ENCODE measurements at places on chromosomes 1 and 21.
A peak's percentile ranks its signal among the peaks of the same experiment; 100 is the strongest.

GRCh38 chr1:64846573-64847430 lies 101.9 kb downstream of the RAVER2 start:
- no peak for DNase-seq

GRCh38 chr1:12416744-12417143 lies 186.9 kb downstream of the VPS13D start:
- DNase-seq: no peak

DNA sequence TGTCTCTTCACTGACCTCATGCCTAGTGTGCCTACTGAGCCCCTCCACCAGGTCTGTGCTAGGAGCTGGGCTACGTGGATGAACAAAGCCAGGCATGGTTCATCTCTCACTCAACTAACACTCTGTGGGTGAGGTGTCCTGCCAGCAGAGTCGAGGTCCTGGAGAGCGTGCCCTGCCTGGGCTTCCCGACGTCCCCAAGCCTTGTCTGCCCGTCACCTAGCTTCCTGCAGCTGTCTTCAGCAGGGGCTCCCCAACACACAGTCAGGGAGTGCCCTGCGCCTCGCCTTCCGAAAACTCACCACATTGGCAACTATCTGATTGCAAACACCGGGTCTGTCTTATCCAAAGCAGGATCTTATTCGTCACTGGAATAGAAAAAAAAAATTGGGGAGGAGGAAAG lies 167.5 kb upstream of the ZC3H12A start:
- no peak for DNase-seq

GRCh38 chr1:153397051-153397923 lies 6.4 kb upstream of the S100A8 start:
- no peak for DNase-seq

GRCh38 chr1:204368996-204369726 lies 9.4 kb upstream of the PLEKHA6 start:
- no peak for DNase-seq

DNA sequence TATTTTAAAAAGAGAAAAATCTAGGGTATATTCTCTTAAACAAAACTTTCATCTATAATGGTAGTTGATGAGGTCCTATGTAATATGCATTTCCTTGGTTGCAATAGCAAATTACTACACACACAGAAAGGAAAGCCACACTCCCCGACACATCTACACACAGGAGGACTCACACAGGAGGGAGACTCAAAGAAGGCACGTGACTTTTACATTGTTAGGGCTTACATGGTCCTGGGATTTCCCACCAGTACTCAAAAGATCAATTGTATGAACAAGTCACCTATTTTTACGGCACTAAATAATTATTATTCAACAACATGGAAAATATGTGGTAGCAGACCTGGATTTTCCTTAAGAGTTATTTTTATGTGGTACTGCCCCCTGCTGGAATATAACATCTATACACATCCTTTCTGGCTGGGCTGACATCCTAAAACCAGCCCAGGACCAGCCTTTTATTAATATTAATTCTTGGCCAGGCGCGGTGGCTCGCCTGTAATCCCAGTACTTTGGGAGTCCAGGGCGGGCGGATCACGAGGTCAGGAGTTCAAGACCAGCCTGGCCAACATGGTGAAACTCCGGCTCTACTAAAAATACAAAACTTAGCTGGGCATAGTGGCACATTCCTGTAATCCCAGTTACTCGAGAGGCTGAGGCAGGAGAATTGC lies 33.9 kb upstream of the LGALS8 start:
- peak; percentile 32 for DNase-seq

DNA sequence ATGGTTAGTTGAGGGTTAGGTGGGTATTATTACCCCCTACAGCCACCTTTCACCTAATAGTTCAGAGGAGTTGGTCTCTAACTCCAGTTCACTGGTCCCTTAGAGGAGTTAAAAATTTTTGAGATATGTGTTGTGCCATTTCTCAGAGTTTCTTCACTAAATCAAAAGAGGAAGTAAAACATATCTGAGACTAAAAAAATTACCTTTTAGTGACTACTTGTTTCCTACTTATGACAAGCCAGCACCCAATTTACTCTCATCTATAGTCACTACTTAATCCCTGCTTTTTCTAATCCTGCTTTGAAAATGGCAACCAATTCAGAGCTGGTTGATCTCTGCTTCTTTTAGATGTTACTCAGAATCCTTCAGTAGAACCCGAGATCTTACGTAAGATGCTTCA lies 1316.8 kb upstream of the B3GALT2 start:
- no peak for DNase-seq

DNA sequence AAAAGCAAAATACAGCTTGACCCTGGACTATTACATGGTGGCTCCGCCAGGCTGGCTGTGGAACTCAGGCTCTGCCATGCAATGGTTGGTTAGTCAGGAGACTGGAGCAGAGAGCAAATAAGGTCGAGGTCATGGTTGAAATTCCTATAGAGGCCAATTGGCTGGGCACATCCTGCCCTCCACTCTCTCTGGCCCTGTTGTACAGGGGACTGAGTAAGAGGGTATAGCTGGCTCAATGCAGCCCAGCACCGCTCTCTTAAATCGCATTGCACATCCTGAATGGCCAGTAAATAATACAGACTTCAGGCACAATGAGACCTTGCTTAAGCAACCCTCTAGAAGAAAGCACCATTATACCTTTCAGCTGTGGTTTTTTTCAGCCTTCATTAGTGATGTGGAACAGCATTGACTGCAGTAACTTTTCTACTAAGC lies 59.3 kb upstream of the PPP2R5A start:
- DNase-seq: no peak

DNA sequence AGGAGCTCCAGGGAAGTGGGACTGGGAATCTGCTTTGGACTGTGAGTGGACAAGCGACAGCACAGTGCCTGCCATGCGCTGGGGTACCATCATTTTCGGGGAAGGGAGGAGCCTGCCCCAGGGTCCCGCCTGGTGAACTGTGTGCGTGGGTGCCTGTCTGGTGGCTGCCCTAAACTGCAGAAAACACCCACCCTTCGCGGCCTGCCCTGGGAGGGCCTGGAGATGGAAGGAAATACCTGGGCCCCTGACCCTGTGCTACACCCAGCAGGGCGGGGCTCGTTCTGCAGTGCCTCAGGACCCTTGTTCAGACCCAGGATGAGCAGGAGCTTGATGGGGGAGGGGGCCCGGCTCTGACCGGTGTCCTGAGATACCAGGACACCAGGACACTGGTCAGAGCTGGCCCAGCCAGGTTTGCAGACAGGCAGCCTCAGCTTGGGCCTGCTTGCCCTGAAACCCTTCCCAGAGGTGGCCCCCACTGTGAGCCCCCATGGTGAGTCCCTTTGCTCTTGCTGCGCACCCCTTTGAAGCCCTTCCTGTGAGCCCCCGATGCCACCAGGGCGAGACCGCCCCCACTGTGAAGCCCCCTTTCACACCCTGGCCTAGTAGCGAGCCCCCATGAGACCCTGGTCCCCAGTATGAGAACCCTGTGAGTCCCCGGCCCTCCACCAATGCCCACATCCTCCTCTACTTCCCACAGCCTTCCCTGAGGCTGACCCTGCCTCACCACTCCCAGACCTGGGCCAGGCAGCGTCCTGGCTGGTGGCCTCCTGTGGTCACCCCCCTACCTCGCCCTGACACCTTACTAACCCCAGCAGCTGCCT lies 2.6 kb downstream of the GJC2 start:
- no peak for DNase-seq

DNA sequence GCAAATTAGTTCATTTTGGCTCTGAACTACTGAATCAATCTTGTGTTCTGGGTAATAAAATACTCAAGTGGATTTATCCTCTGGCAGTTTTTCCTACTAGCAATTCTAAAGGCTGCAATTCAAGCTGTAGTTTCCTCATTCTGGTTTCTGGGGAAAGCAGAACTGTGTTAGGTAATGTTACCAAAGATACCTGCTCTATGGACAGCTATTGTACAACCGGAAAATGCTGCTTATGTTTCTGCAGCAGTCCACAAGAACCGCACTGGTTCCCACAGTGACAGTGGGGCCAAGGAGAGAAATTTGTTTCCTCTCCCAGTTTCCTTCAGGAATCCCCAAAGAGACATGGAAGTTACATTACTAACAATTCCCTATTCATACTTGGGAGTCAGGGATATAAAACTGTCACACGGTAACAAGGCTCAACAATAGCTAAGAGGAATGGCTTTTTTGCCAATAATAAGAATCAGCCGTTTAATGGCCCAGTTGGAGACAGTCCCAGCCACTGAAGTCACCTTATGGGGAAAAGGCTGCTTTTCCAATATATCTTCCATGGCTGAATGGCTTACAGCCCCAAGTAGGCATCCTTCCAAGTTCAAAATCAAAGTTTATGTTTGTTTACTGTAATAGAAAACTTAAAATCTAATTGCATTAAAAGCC lies 52.6 kb downstream of the PCNX2 start:
- peak; percentile 50 for DNase-seq

- DNase-seq: no peak
Measured at GRCh38 chr1:197619008-197619640, 156.2 kb downstream of the DENND1B start.

DNA sequence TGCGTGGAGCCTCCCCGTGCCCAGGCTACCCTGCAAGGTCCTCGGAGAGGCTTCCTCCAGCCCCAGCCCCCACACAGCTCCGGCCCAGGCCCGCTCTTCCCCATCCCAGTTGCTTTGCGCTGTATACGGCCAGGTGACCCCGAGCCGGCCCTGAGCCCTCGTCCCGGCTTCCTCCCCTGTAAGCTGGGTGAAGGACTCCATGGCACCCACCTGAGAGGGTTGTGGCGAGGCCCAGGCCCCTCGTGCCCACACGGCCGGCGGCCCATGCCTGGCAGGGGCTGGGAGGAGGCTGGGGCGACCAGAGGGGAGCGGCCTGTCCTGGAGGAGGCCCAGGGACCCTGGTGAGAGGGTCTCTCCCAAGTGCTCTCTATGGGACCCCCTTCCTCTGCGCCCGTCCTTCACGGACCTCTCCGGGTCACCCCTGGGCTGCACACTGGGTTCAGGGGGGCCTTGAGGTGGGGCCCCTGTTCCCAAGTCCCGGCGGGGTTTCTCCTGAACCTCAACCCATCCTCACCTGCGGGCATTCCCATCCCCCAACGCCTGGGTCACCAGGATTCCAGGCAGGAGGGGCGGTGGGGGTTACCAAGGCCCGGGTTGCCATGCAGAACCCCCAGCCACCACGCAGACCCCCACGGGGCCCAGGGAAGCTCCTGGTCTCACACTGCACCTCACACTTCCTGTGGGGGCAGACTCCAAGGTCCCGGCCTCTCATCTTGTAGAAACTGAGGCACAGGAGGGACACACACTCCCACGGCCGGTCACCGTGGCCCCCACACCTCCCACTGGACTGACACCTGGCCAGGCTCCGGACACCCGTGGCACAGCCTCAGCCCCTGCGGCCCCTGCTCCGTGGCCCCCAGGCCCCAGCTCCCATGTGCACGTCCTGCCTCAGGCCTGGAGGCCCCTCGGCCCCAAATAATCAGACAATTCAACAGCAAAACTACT lies 25.2 kb downstream of the COL6A1 start:
- DNase-seq: no peak

GRCh38 chr1:159868766-159869165 lies 6.3 kb upstream of the VSIG8 start:
- no peak for DNase-seq

GRCh38 chr1:38142606-38143005 lies 96.0 kb upstream of the POU3F1 start:
- DNase-seq: no peak

DNA sequence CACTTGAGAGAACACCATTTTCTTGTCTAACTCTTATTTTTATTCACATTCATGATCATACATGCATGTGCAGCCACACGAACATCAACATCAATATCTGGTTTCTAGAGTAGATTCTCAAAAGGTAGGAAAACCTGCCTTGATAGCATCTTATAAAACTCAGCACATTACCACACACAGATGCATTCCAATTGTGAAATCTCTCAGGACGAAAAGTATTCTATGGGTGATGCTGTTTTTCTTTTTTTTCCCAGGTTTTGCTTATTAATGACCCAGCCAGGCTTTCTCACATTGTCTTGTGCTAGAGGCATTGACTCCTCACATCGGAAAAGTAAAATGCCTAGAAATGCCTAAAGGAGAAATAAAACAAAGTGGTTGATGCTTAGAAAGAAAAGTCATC lies 562.8 kb downstream of the KIF26B start:
- no peak for DNase-seq

DNA sequence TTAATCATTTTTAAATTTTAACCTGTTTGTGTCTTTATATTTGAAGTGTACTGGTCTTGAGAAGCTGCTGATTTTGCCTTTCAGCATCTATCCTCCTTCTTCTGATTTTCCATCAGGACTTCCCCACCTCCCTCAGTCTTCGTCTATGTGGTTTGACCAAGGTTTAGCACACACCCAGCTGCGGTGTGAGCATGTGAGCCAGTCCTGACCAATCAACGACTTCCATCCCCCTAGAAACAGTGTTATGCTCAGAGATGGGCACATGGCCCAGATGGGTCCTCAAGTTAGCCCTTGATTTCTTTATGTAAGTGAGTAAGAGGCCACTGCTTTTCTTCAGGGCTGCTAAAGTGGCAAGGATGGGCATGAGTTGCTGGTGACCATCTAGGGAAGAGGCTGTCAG lies 190.8 kb downstream of the MATN1 start:
- no peak for DNase-seq

DNA sequence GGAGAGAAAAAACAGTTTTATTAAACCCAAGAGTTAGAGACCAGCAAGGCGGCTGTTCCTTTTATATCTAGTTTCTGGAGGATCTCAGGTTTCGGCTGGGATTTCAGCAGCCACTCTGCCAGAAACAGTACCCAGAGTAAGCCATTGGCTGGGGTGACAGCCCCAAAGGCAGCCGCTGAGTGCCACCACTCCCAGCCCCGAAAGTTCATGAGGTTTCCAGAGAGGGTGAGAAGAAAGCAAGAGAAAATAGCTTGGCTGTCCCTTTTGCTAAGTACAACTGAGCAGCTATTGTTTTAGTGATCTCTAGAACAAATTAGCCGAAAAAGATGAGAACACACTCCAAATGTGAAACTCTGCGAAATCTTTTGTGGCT lies 1.2 kb downstream of the SH3BGR start:
- no peak for DNase-seq

- no peak for DNase-seq
Measured at GRCh38 chr1:45244660-45245059, 38.3 kb upstream of the ZSWIM5 start.

DNA sequence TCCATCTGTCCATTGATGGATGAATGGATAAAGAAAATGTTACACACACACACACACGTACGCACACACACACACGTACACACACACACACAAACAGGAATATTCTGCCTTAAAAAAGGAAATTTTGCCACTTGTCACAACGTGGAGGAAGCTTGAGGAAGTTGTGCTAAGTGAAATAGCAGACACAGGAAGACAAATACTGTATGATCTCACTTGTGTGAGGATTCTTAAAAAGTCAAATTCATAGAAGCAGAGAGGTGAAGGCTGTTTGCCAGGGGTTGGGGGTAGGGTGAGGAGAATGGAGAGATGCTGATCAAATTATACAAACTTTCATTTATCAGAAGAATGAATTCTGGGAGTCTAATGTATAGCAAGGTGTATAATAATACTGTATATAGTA lies 73.2 kb downstream of the KIF14 start:
- no peak for DNase-seq

All from skin of body (tissue), 3 donors.